Tibial artery (tissue), 4 donors: ENCODE measurements at places on chromosomes 1 and 21.
A peak's percentile ranks its signal among the peaks of the same experiment; 100 is the strongest.

- no peak for DNase-seq
- H3K27ac ChIP-seq: no peak overlapping the region
- H3K36me3 ChIP-seq: no peaks in the 10 kb centered on the region
- no peaks in the 10 kb centered on the region for H3K27me3 ChIP-seq
- H3K4me1 ChIP-seq: no peaks in the 10 kb centered on the region
- no peak overlapping the region for H3K4me3 ChIP-seq
These were observed 622.9 kb upstream of the ADGRL4 start for GRCh38 chr1:79629414-79629813.

GRCh38 chr1:241770115-241770514, 77.9 kb upstream of the EXO1 start:
- no peak overlapping the region for H3K27ac ChIP-seq
- no peaks in the 10 kb centered on the region for H3K36me3 ChIP-seq
- no peaks in the 10 kb centered on the region for H3K4me1 ChIP-seq
- H3K4me3 ChIP-seq: no peak overlapping the region

GRCh38 chr1:214448536-214448935, 102.9 kb downstream of the PTPN14 start:
- no peak overlapping the region for H3K4me3 ChIP-seq
- H3K36me3 ChIP-seq: no peaks in the 10 kb centered on the region
- peaks cover 17% of the 10 kb centered on the region for H3K4me1 ChIP-seq
- no peak for DNase-seq
- H3K27me3 ChIP-seq: no peaks in the 10 kb centered on the region
- no peak overlapping the region for H3K27ac ChIP-seq

GRCh38 chr1:21000245-21000594, 176.5 kb downstream of the EIF4G3 start:
- no peak overlapping the region for H3K4me3 ChIP-seq
- no peaks in the 10 kb centered on the region for H3K27me3 ChIP-seq
- H3K36me3 ChIP-seq: no peaks in the 10 kb centered on the region
- no peaks in the 10 kb centered on the region for H3K4me1 ChIP-seq
- no peak for DNase-seq

GRCh38 chr1:227778401-227778947, 37.0 kb upstream of the PRSS38 start:
- H3K27me3 ChIP-seq: no peaks in the 10 kb centered on the region
- H3K4me3 ChIP-seq: no peak overlapping the region
- H3K4me1 ChIP-seq: peaks cover 11% of the 10 kb centered on the region
- DNase-seq: peak; percentile 39
- H3K27ac ChIP-seq: no peak overlapping the region

DNA sequence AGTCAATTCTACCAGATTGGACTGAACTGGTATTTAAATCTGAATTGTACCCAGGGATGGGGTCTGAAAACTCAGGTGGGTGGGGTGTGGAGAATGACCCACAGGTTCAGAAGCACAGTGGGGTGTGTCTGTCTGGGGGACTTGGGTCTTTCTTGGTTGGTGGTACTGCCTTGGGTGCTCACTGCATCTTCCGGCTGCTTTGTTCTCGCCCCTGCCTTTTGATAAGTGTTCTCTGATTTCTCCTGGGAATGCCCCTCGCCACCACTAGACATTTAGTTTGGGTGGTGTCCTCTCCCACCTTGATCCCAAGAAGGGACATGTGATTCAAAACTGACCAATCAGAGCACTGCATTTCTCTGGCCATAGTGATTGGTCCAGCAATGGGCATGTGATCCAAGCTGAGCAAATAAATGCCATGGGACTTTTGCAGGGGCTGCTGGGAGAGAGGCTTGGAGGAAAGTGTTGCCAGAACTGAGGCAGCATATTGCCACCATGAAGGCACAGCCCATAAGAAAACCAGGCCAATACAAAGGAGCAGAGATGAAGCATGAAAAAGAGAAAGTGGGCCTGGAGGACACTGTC, 270.5 kb downstream of the NPHP4 start:
- no peaks in the 10 kb centered on the region for H3K27me3 ChIP-seq
- H3K36me3 ChIP-seq: no peaks in the 10 kb centered on the region
- no peak for DNase-seq
- no peak overlapping the region for H3K4me3 ChIP-seq

DNA sequence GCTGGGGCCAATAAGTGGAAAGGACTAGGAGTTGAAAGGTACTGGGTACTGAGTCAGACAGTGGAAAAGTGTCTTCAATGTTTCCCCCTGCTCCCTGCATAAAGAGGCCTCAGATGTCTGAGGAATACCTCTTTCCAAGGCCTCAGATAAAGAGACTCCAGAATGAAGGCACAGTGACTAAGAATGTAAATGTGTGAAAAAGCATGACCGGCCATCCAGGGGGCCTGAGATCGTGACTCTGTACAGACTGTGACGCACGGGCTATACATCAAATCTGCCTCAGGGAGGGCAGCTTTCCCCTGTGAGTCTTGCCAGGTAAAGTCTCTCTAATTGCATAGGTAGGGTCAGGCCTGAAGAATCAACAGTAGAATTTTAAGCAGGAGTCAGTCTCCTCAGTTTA, 1690.5 kb downstream of the KCNT2 start:
- no peak overlapping the region for H3K4me3 ChIP-seq
- H3K27ac ChIP-seq: no peak overlapping the region
- H3K4me1 ChIP-seq: no peaks in the 10 kb centered on the region
- no peaks in the 10 kb centered on the region for H3K27me3 ChIP-seq

GRCh38 chr1:87230501-87230900, 98.2 kb upstream of the LMO4 start:
- no peak for DNase-seq
- H3K4me3 ChIP-seq: no peak overlapping the region
- H3K36me3 ChIP-seq: no peaks in the 10 kb centered on the region
- H3K27ac ChIP-seq: no peak overlapping the region
- no peaks in the 10 kb centered on the region for H3K4me1 ChIP-seq

DNA sequence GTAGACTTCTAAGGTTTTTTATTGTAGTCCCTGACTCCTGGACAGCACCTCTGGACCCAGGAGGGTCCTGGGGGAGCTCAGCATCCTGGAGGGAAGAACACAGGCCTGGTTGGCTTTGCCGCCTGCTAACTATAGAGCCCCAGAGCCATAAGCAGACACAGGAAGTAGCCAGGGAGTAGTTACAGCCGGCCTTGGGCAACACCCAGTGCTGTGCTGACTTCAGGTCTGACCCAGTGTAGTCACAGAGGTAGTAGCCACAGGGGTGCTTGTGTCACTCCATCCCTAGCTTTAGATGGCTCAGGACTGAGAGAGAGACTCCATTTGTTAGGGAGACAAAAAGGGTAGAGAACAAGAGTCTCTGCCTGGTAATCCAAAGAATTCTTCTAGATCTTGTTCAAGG, 21.9 kb downstream of the MCOLN2 start:
- no peak for DNase-seq
- no peaks in the 10 kb centered on the region for H3K27me3 ChIP-seq
- H3K27ac ChIP-seq: no peak overlapping the region
- H3K4me1 ChIP-seq: no peaks in the 10 kb centered on the region
- H3K4me3 ChIP-seq: no peak overlapping the region

- H3K27me3 ChIP-seq: no peaks in the 10 kb centered on the region
- H3K27ac ChIP-seq: no peak overlapping the region
- H3K4me3 ChIP-seq: no peak overlapping the region
- no peaks in the 10 kb centered on the region for H3K4me1 ChIP-seq
- no peaks in the 10 kb centered on the region for H3K36me3 ChIP-seq
These were observed 113.9 kb upstream of the BACE2 start for GRCh38 chr21:41054018-41054578.

DNA sequence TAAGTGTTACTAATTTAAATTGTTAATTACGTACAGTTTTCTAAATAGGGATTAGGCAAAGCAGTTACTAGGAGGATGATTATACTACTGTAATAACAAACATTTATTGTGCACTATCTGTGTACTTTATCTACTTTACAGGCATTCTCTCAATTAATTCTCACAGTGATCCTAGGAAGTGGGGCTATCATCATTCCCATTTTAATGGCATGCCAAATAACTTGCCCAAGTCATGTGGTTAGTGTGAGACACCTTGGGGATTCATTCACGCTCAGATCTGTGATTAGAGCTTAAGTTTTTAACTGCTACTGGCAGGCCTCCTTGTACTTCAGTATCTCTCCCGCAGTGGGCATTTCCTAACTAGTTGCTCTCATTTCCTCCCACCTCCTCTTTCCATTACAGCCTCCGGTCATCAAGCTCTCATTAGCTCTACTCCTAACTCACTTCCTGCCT, 11.5 kb downstream of the PHLDA3 start:
- peak overlapping the region; percentile 10 for H3K27ac ChIP-seq
- no peaks in the 10 kb centered on the region for H3K27me3 ChIP-seq
- DNase-seq: no peak
- peaks cover 41% of the 10 kb centered on the region for H3K4me1 ChIP-seq

- H3K36me3 ChIP-seq: peaks cover 37% of the 10 kb centered on the region
- no peak overlapping the region for H3K4me3 ChIP-seq
- H3K4me1 ChIP-seq: peaks cover 29% of the 10 kb centered on the region
These were observed 1.8 kb downstream of the MFN2 start for GRCh38 chr1:11982010-11982392.

DNA sequence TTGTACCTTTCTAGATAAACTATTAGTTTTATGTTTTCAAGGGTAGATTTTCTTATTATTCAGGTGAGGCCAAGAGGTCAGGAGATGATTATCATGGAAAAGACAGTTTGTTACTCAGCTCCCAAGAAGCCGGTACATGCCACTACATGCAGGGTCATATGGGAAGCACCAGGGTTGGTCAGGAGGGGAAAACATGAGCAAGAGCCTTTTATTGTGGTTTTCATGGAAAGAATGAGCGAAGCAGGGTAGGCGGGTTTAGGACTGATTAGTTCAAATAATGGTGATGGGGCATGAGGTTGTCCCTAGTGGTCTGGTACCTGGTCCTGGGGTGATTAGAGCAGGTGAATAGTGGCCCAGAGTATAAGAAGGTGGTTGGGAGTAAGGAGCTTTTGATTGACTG, 189.9 kb downstream of the APP start:
- H3K27ac ChIP-seq: no peak overlapping the region
- H3K27me3 ChIP-seq: no peaks in the 10 kb centered on the region
- no peak for DNase-seq
- peaks cover 32% of the 10 kb centered on the region for H3K36me3 ChIP-seq

DNA sequence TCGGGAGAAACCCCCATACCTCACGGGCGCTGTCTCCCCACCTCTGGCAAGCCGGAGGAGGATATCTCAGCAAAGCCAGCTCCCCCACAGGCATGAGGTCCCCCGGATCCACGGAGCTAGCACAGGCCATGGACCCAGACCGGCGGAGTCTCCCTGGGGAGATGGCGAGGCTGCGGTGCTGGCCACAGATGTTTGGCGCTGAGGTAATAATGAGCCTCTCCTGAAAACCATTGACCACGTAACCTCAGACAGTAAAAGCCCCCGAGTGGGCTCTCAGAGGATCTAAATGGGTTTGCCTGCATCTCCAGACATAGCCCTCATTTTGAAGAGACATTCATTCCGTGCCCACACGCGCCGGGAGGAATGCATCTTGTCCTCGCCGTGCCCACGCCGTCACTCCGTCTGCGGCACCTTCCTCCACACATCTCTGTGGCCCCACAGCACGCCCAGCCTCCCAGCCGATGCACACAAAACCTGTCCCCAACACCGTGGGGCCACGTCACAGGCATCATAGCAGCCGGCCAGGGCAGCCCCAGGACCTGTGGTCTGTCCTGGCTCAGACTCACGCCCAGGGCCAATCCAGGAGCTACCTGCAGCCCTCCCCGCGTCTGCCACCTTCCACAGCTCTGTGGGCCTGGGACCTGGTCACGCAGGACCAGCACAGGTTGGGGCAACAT, 150.9 kb downstream of the PRDM16 start:
- peak overlapping the region; percentile 81 for H3K27ac ChIP-seq
- H3K36me3 ChIP-seq: no peaks in the 10 kb centered on the region
- no peak for DNase-seq
- H3K4me3 ChIP-seq: no peak overlapping the region
- H3K4me1 ChIP-seq: peaks cover 69% of the 10 kb centered on the region

DNA sequence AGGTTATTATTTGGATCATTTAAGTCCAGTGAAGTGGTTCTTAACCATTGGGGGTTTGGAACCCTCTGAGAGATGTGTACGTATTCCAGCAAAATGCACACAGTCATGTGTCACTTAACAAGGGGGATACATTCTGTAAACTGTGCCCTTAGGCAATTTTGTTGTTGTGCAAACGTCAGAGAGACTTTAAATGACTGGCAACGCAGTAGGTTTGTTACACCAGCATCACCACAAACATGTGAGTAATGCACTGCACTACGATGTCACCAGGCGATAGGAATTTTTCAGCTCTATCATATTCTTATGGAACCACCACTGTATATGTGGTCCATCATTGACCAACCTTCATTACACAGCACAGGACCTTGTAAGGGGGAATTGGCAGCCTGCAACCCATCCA, 11.9 kb downstream of the AHCYL1 start:
- H3K27ac ChIP-seq: no peak overlapping the region
- no peak overlapping the region for H3K4me3 ChIP-seq
- peaks cover 1% of the 10 kb centered on the region for H3K36me3 ChIP-seq
- no peak for DNase-seq
- no peaks in the 10 kb centered on the region for H3K27me3 ChIP-seq
- H3K4me1 ChIP-seq: peaks cover 48% of the 10 kb centered on the region

- H3K27me3 ChIP-seq: no peaks in the 10 kb centered on the region
- H3K36me3 ChIP-seq: no peaks in the 10 kb centered on the region
These were observed 65.1 kb upstream of the TMEM51 start for GRCh38 chr1:15088281-15088971.

GRCh38 chr1:68074472-68074871, 24.0 kb upstream of the DIRAS3 start:
- H3K27me3 ChIP-seq: no peaks in the 10 kb centered on the region
- no peak overlapping the region for H3K4me3 ChIP-seq
- no peaks in the 10 kb centered on the region for H3K36me3 ChIP-seq
- H3K4me1 ChIP-seq: no peaks in the 10 kb centered on the region
- DNase-seq: no peak

- H3K4me3 ChIP-seq: no peak overlapping the region
- H3K27me3 ChIP-seq: no peaks in the 10 kb centered on the region
- DNase-seq: no peak
- no peaks in the 10 kb centered on the region for H3K36me3 ChIP-seq
- H3K27ac ChIP-seq: no peak overlapping the region
- H3K4me1 ChIP-seq: no peaks in the 10 kb centered on the region
These were observed 157.6 kb downstream of the VAV3 start for GRCh38 chr1:107807405-107807804.

DNA sequence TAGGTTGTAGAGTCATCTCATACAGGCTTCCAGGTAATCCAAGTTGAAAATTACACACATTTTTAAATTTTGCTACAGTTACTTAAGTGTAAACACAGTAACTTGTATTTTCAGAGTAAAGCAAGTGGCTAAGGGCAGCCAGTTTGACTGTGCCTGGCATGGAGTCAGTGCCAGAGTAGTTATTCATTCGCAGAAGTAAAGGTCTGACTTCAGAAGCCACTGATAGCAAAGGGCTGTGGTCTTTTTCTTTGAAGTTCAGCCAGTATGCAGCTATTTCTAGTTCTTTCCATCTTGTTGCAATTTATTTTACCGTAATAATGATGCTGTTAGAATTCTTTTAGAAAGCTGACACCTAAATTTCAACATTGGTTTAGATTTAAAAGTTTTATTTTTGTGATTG, 9.4 kb downstream of the TMEM50A start:
- no peaks in the 10 kb centered on the region for H3K27me3 ChIP-seq
- no peak overlapping the region for H3K4me3 ChIP-seq
- peaks cover 40% of the 10 kb centered on the region for H3K36me3 ChIP-seq
- H3K27ac ChIP-seq: no peak overlapping the region

GRCh38 chr1:27668808-27669723, 2.9 kb downstream of the IFI6 start:
- H3K27me3 ChIP-seq: no peaks in the 10 kb centered on the region
- no peaks in the 10 kb centered on the region for H3K4me1 ChIP-seq
- H3K4me3 ChIP-seq: peak overlapping the region; percentile 45
- H3K36me3 ChIP-seq: no peaks in the 10 kb centered on the region
- peak; percentile 86 for DNase-seq
- peak overlapping the region; percentile 41 for H3K27ac ChIP-seq

GRCh38 chr1:235298758-235299157, 29.2 kb downstream of the ARID4B start:
- H3K4me3 ChIP-seq: no peak overlapping the region
- no peak for DNase-seq
- no peaks in the 10 kb centered on the region for H3K27me3 ChIP-seq
- H3K4me1 ChIP-seq: no peaks in the 10 kb centered on the region
